ENCODE measurements at places on chromosomes 7 and 10.

GRCh38 chr10:131250454-131251145 lies 60.9 kb downstream of the TCERG1L start:
- DNase-seq, result no peak

DNA sequence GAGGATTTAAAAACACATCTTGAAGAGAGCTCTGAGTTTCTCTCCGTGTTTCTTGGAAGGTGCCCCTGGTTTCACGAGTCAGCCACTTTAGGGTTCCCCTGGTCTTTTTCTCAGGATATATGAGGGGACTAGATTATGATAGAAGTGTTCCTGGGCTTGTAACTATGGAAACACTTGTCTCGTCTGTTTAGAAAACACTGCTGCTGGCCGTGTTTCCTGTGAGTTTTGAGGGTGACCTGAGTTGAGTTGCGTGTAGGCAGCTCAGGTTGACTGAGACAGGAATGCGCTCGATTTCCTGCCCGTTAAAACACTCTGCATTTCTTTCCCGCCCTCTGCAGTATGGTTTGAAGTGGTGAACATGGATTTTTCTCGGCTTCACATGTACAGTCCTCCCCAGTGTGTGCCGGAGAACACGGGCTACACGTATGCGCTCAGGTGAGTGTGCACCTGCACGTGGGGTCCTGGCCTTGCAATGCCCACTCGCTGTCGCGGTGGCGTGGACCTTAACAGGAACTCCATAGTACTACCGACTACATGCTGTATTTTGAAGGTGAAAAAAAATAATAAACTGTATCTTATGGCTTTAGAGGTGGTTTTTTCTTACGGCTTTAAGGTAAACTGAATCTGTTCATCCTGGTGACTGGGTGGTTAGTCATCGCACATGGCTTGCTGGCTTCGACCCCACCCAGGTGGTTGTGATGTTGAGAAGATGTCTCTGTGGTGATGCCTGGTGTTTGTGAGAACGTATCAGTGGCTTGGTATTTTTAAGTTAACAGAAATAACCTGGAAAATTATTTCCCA lies at the start of gene SUN1:
SUN1 (plus strand) TSS at position 310 of the 801 bp plus-strand sequence; CDS start at position 359, 49 bp downstream.
- DNase-seq, result peak; percentile 27

DNA sequence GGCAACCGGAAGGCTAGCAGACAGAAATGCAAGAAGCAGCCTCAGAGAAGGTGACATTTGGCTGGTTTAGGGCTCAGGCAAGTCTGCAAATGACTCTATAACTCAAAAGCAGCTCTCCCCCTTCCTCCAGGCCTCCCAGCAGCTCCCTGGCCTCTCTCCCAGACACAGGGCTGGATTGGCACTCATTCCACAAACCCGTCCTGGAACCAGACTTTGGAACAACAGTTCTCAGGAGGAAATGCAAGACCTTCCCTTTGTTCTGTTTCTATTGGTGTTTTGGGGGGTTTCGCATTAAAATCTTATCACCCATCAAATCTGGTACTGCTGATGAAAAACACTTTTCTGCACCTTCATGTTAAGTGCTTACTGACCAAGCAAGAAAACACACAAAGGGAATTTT lies 40.3 kb upstream of the EFCAB10 start:
- DNase-seq, result no peak

DNA sequence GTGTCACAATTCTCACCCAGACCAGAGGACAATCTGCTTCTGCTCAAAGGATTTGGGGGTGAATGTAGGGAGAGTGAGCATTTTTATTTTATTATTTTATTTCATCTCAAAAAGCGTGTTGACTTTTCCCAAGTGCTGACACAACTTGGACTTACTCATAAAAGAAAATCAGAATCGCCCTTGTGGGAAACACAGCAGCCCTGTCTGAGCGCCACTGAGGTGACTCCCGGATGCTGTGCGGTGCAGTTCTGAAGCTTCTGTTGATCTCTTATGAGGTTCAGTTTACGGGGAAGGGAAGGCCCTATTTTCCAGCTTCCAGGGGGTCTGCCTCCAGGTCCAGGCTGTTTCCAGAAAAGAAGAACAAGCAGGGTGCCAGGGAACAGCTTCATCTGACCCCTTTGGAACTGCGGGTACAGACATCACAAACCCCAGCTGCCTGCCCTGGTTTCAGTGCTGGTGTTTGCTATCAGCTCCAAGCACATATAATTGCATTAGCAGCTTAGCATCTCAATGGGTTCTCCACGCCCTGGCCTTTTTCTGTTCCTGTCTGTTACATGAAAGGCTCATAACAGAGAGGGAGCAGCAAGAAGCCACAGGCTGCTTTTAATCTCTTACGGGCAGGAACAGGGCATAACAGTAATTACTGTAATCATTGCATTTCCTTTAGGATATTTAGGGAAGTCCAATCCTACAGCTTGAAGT lies 52.4 kb downstream of the PARP12 start:
- DNase-seq, result no peak

DNA sequence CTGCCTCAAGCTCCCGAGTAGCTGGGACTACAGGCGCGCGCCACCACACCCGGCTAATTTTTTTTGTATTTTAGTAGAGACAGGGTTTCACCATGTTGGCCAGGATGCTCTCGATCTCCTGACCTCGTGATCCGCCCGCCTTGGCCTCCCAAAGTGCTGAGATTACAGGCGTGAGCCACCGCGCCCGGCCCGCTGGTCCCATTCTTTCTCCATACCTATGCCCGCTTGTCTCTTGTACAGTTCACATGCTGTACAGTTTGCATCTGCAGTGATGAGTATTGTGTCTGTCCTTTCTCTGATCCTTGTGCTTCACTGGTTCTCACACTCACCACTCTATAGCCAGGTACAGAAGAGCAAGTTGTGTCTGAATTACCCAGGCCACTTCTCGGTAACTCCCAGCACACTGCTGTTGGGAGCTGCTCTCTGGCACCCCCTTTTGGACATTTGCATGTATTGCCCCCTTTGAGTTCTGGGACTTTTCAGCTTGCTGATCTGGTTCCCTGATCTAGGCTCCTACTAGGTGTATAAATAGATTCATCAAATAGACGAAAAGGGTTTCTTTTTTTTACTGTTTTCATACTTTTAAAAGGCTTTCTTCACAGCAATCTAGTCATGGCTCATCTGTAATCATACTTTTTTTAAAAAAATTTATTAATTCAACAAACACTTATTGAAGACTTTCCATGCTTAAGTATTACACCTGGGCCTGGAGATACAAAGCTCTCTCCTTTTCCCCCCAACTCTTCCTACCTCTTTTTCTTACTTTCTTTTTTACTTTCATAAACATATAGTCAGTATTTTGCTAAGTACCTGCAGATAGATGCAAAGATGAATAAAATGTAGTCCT lies 53.5 kb downstream of the AOAH start:
- DNase-seq, result peak; percentile 30

GRCh38 chr10:22568928-22569327 lies 145.4 kb downstream of the PIP4K2A start:
- no peak for DNase-seq

- DNase-seq, result no peak
Measured at GRCh38 chr10:86168256-86168655, 198.3 kb downstream of the GRID1 start.

- no peak for DNase-seq
Measured at GRCh38 chr10:91907033-91907594, 2.2 kb downstream of the FGFBP3 start.

DNA sequence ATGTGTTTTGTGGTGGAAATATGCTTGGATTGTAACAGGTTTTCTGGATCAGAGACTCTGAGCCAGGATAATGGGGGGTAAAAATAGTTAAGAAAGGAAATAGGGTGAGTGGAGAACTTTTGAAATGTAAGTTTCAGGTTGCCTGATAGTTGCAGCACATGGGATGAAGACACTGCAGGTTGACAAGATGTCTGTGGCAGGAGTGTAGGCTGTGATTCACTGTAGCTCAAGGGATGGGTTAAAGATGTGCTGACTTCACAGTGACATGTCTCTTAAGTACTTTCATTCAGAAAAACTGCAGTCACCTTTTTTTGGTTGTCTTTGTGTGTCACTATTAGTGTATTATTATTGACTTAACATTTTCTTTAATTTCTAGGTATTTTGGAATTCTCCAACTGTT lies 63.5 kb upstream of the SLC39A12 start:
- DNase-seq, result no peak

DNA sequence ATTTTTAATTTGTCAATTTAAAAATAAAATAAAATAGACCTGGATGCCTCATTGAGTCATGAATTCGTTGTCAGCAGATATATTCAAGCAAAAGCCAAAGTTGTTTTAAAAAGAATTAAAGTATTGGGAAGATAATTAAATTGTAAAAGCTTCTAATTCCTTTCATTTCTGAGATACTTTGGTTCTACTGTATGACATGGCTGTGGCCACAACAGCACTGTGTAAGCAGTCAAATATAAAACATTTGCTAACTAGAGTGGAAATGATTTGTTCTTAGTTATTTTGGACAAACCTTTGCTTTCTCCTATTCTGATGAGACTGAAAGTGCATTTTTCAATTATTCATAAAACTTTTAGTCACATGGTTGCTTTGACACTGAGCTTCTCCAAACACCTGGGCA lies 143.6 kb upstream of the FAM13C start:
- DNase-seq, result no peak

DNA sequence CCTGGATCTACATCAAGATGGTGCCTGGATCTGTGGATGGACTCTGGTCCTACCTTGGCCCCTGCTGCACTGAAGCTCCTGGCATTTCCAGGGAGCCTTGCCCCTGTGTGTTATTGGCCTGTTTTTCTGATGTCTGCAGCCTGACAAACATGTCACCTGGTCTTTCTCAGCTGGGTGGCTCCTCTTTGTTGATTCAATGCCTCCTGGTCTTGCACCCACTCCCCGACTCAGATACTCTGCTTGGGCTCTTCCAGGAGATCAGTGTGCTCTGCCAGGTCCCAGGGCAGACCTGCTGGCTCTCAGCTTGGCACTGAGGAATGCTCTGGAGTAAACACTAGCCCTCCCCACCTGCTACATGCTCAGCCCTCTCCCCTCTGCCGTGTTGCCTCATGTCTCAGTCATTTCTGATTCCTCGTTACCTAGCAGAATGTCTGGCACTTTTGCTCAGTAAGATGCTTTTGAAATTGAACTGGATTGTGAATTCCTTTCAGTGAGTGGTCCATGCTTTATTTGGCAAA lies 253.3 kb upstream of the BMPER start:
- DNase-seq, result no peak

- DNase-seq, result no peak
Measured at GRCh38 chr10:132370426-132371340, 26.3 kb upstream of the PWWP2B start.

- DNase-seq, result no peak
Measured at GRCh38 chr7:131556053-131556908, at the start of gene PODXL. Gene PODXL, minus strand, starts transcription at chr7:131556628. Its CDS starts 269 bp downstream, at chr7:131556359.

Data from activated CD4-positive, CD25-positive, alpha-beta regulatory T cell (primary cell).